A549 (cell line): ENCODE measurements at places on chromosomes 5 and 9. TPM values are rescaled to one million over a fixed set of nuclear protein-coding genes. Genes with fewer than 3 reads are reported as not detected.

Gene NR2F1-AS1
- polyA plus RNA-seq, result 3.5 to 5.5 TPM (median 5.4 TPM) in 3 replicates

Gene PCSK1
- 0.14 to 0.18 TPM (median 0.16 TPM) in 3 replicates for polyA plus RNA-seq

Gene ADAMTS16
- polyA plus RNA-seq, result 0.71 to 0.83 TPM (median 0.83 TPM) in 3 replicates

Gene PCDHGB2
- 0.04 to 0.05 TPM (median 0.05 TPM) in 3 replicates for polyA plus RNA-seq

DNA sequence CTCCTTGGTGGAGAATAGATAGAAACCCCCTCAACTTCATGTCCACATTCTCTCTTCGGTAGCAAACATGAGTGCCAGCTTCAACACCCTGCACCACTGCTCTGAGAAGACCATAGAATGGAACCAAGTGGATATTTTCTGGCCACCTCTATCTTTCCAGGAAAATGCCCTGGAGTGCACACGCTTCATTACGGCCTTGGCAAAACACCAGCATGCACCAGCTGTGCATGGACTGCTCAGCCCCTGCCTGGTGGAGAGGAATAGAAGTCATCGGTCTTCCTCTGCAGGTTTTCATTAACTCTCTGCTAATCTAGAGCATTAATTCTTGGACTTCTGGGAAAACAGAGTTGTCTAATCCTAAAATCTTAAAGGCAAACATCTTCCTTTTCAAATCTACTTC lies 211.6 kb upstream of the TMEM161B start:
- no peak for DNase-seq

DNA sequence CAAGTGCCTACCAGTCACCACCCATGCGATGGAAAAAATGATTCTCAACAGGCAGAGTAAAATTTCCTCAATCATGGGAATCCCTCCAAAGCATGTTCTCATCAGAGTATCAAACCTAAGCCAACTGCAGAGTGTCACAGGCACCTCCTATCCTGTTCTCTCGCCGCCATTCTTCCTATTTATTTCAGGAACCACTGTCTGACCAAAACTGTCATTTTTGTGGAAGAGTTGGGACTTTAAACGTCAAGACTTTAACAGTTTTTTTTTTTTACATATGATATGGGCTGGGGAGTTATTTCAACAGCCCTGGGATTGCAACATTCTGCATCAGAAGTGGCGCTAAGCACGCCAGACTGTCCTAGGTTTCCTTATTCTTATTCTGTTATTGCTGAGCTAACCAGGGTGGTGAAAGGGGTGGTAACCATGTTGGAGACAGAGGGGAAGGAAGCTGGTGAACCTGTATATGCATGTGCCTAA lies 29.5 kb downstream of the PFDN1 start:
- DNase-seq, result no peak

GRCh38 chr5:42751044-42751443 lies 5.6 kb upstream of the CCDC152 start:
- DNase-seq, result no peak

DNA sequence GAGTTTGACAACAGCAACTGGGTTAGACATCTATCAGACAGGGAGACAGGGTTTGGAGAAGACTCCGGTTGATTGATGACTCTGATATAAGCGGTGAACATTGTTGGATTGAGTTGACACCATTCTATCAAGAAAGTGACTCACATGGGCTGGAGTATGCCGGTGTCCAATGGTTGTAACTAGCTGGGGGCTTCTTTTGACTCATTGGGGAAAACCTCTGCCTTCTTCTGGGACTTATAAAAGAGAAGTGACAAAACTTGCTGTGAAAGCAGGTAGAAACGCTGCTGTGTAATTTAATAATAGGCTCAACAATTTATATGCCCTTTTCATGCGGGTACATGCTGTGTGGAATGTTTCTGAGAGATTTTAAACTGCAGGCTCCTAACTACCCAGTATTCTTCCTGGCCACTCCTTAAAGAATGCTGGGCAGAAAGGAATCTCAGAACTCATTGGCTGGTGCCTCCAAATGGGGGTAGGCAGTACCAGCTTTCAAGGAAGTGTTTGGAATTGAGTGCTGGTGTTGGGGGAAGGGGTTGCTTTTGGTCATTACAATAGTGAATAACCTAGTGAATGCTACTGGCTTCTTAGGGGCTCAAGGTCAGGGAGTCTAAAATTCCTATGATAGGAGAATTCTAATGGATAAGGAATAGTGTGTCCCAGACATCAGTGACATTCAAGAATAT lies 43.9 kb downstream of the FYB1 start:
- DNase-seq, result no peak

GRCh38 chr5:18202164-18202563 lies 567.9 kb downstream of the TAF11L14 start:
- DNase-seq, result no peak

DNA sequence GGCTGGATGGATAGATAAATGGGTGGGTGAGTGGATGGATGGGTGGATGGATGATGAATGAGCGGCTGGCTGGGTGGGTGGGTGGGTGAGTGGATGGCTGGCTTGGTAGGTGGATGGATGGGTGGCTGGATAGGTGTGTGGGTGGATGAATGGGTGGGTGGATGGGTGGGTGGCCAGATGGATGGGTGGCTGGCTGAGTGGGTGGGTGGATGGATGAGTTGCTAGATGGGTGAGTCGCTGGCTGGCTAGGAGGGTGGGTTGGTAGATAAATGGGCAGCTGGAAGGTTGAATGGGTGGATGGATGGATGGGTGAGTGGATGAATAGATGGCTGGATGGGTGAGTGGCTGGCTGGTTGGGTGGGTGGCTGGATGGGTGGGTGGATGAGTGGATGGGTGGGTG lies 27.9 kb upstream of the CEP72 start:
- no peak for DNase-seq

GRCh38 chr5:53779541-53779981 lies 219.1 kb downstream of the NDUFS4 start:
- DNase-seq, result no peak

DNA sequence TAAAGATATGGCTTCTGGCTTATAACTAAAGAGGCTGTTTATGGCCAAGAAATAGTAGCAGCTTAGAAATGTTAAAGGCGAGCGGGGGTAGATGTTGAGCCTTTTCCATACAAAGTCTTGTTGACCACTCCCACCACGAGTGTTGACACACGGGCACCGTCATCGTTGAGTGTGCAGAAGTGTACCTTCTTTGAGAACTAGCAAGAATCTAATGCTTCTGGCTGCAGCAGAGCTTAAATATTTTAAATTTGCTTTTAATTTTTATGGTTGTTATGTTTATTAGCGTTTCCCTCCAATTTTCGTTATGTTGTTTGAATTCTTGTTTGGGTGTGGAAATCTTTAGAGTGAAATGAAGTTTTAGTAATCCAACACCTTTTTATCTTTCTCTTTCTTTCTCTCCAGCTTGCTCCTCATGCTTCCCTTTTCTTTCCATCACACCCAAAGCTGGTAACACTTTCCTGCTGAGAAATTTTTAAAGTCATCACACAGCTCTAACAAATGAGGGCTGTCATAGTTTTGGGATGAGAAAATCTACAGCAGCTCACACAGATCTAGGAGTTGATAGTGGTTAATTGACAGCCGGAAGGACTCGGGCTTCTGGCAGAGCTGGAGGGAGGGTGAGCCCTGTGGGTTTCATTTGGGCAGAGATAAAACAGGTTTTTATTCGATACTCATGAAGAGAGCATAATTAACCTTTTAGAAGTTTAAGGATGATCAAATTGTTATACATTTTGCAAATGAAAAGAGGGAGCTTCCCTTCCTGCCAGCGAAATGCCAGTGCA lies 120.1 kb upstream of the ZNF608 start:
- DNase-seq, result no peak

DNA sequence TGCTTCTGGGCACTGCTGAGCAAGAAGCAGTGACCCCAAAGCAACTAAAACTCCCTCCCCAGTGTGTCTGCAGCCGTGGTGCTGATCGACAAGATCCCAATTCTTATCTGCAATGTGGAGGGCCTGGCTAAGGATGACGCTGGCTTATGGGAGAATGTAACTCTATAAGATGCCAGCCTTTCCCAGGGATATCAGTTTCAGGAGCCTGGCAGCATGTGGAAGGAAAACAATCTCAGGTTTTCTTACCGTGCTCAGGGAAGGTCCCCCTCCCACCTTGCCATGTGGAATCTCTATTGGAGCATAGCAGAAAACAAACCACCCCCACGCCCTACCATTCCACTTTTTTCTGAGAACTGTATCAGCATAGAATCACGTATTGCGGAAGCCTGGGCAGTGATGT lies 87.7 kb upstream of the PTPN3 start:
- no peak for DNase-seq
